ENCODE measurements at places on chromosomes 3 and 15.

DNA sequence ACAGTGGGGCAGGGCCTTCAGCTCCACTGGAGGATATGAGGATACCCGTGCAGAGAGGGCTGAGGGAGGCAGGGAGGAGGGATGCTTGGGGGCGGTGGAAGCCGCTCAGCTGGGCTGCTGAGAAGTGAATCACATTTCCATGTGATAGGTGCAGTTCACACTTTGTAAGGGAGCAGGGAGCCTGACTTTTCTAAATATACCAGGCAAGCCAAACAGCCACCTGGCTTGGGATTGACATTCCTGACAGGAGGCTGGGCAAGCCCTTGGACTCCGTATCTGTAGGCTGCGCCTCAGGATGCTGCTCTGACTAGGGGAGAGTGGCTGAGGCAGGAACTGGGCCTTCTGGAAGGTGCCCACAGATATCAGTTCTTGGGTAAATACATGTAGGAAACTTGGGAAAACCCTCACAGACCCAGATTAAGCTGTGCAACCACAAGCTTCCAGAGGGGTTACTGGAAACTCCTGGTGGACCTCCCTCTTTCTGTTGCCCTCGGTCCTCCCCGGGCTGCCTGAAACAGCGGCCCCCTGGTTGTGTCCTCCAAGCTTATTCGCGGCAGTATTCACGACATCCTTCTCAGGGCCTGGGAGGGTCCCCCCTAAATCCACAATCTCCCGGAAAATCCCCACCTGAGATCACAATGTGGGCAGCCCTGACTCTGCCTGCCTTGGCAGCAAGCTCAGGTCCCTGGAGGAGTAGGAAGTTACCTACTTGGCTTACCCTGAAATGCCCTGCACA, 33.0 kb upstream of the ADCY5 start:
- DNase-seq, result no peak

GRCh38 chr15:67145710-67146109, 80.3 kb downstream of the SMAD3 start:
- no peak for DNase-seq

- no peak for DNase-seq
Measured at GRCh38 chr3:721086-721485, 371.7 kb upstream of the CNTN6 start.

GRCh38 chr3:35745802-35746484, 106.6 kb downstream of the ARPP21 start:
- no peak for DNase-seq

DNA sequence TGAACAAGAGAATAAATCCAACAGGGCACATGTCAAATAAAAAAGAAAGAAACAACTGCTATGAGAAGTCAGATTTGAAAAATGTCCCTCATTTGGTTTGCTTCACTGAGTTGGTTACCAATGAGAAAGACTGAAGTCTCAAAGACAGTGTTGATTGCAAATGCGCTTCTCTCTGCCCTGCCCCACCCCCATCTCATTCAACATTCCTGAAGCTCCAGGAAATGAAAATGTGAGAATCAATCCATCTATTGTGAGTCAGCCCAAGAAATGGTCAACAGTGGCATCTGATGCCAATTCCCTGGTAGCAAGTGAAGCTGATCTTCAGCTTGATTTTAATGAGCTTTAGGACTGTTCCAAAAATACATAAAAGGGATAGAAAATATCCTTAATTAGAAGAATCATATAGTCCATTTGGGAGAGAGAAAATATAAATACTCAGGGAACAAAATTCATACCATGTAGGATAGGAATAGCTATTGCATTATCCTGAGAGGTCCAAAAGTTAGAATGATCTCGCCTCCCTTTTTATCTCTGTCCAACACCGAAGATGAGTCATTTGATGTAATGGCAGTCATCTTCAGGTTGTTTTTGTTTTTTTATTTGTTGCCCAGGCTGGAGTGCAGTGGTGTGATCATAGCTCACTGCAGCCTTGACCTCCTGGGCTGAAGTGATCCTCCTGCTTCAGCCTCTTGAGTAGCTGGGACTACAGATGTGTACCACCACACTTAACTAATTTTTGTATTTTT, 200.3 kb upstream of the UMPS start:
- no peak for DNase-seq

- DNase-seq, result no peak
Measured at GRCh38 chr3:140499114-140499757, 178.6 kb upstream of the TRIM42 start.

DNA sequence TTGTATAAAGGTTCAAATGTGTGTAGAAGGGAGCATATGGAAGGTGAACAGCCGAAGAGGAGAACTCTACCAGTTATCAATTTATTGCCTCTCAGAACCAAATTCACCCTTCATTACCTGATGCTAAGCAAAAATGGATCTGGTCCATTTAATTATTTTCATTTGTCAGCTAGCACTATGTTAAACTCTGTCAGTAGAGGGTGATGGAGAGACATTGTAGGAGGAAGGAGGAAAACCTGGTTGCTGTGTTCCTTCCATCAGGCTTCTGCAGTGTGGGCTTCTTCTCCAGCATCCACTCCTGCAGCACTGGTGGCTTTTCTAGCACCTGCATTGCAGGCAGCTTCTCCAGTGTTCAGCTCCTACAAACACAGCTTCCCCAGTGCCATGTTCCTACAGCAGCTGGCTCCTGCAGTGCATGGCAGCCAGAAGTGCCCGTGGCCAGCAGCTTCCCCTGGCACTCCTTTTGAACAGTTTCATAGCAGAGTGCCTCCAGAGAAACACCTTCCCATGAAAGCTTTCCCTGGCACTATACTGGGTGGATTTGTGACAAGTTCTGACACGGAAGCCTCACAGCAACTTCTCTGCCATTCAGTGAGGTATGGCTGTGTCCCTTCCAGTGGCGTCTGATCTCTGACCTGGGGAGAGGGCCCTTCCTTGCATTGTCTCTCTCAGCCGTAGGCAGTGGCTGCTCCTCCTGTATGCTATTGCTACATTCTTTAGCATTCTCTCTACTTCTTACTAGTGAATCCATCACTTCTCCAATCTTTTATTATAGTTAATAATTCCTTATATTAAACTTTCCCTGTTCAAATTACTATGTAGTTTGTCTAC, 14.6 kb upstream of the IL17RD start:
- no peak for DNase-seq

DNA sequence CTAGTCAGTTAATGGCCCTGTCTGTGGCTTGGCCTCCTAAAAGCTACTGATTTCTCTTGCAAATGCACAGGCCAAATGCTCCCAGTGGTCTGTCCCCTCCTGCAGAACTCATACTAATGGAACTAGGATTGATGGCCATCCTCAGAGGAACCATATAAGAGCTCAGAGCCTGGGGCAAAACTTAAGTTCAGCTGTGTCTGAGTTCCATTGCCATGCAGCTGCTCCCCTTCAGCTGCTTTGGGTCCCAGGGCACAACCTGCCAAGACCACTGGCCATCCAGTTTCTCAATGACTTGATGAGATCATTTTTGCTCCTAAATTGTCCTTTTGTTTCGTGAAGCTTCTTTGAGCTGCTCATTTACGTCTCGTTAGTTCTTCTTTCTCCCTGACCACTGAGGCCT, 529.5 kb upstream of the TBL1XR1 start:
- DNase-seq, result no peak

- DNase-seq, result no peak
Measured at GRCh38 chr3:31785286-31785685, 195.8 kb downstream of the OSBPL10 start.

- DNase-seq, result no peak
Measured at GRCh38 chr3:120894316-120895057, 13.5 kb upstream of the STXBP5L start.

- no peak for DNase-seq
Measured at GRCh38 chr3:99087277-99087676, 185.8 kb upstream of the DCBLD2 start.

DNA sequence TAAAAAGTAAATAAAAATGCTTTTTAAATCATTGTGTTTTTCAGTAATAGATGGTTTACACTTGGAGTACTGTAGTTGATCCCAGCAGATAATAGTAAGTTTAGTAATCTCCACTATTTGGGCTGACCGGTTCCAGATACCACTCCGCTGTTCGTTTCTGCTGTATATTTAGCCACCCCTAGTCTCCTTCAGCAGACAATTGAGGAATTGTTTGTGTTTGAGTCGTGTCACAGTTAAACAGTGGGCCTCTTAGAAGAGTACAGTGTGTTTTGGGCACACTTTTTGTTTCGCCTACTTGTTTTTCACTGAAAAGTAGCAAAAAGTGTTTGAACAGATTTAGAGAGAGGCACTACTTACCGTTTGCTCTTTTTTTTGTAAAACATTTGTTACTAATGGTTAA, 33.2 kb downstream of the PAK2 start:
- no peak for DNase-seq

DNA sequence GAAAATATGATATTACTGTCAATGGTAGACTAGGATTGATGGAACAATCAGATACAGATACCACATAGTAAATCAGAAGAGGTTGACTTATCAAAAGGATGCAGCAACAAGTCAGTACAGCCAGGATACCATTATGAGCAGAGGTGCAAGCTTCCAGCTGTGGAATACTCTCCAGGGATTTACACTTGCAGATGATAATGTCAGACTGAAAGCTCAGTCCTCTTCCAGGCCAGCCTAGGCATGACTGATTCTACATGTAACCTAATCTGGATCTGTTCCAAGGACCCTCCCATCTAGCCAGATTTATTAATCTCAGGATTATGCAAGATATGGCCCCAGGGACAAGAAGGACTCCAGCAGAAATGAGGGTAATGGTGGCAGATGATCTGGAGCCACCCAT, 8.2 kb downstream of the FILIP1L start:
- no peak for DNase-seq

- DNase-seq, result no peak
Measured at GRCh38 chr3:95120921-95121320, 1058.1 kb downstream of the NSUN3 start.

GRCh38 chr3:59094446-59094845, 44.6 kb upstream of the CFAP20DC start:
- no peak for DNase-seq

DNA sequence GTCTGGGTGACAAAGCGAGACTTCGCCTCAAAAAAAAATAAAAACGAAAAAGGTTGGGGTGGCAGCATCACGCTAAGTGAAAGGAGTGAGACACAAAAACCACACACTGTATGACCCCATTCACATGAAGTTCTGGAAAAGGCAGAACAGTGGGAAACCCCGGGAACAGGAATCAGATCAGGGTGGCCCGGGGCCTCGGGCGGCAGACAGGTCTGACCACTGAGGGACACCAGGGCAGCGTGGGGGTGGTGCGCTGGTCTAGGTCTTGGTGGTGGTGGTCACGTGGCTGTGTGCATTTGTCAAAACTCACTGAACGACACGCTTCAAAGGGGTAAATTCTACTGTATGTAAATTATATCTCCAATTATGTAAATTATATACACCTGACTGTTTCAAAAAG, 79.7 kb upstream of the PRR20G start:
- DNase-seq, result no peak

GRCh38 chr15:83474578-83474977, 27.4 kb downstream of the SH3GL3 start:
- no peak for DNase-seq

DNA sequence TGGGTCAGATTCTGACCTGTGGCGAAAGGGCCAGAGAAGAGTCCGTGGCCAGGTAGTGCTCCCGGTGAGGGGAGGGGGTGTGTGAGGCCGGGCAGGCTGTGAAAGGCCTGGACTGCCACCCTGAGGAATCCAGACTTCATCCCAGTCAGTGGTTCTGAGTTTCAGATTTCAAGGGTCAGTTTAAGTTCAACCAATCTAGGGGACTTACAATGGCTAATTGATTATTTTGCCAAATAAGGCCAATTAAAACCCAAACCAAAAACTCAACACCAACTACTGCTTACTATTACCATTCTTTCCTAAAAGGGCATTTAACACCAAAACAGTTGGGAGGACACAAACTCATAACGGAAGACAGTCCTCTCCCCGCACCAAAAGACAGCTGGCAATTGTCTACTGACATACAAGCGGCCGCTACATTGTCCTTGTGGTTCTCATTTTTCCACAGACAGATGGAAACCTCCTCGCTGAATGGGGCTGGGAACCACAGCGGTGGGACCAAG, 30.5 kb downstream of the TMEM44 start:
- no peak for DNase-seq

- DNase-seq, result no peak
Measured at GRCh38 chr3:69452295-69452694, 66.4 kb upstream of the FRMD4B start.

GRCh38 chr3:163071713-163072112, 1575.1 kb downstream of the OTOL1 start:
- no peak for DNase-seq

GRCh38 chr3:55484801-55485791, 2.0 kb downstream of the WNT5A start:
- peak; percentile 8 for DNase-seq

DNA sequence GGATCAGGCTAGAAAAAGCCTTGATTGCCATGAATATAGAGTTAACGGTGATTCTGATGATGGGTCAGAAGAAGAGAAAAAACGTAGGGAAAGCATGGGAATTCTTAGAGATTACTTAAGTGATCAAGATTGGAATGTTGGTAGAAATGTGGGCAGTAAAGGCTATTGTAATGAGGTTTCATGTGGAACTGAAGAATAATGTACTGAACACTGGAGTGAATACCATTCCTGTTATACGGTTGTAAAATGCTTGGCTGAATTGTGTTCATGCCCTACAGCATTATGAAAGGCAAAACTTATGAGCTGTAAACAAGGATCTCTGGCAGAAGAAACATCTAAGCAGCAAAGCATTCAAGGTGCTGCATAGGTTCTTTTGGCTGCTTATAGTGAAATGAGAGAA, 414.1 kb upstream of the CBLB start:
- DNase-seq, result no peak

DNA sequence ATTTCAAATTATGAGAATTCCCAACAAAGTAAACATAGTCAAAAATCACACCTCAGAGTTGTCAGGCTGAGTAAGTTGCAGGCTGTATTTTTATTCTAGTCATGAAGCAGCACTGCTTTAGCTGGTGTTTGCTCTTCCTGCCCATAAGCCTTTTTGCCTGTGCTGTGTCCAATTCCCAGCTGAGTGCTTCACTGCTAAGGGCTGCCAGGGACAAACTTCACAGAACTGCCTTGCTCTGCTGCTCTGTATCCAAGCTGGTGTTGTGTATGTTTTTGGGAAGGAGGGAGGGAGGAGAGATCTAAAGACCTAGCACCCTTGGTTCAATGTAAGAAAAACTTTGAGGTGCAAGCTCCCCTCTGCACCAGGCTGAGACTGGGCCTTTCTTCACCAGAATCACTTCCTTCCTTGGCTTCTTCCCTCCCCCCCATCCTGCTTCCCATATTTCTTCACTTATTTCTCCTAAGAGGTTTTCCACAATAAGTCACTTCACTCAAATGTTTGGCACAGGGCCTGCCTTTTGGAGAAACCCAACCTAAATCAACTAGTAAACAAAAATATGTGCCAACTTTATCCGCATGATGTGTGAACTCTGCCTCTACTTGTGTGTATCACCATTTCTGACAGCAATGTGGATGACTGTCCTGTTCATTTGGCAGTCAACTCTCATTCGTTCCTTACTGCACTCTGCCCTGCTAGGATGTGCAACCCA, 156.1 kb downstream of the TBL1XR1 start:
- DNase-seq, result no peak
